H4 (cell line): ENCODE measurements at places on chromosomes 6 and 20.
A peak's percentile ranks its signal among the peaks of the same experiment; 100 is the strongest.

- no peak for DNase-seq
Measured at GRCh38 chr6:43127877-43128276, 43.2 kb upstream of the SRF start.

- peak; percentile 87 for DNase-seq
Measured at GRCh38 chr6:95087394-95088097, 489.8 kb upstream of the MANEA start.

GRCh38 chr6:4287811-4288244, 152.5 kb upstream of the ECI2 start:
- DNase-seq: no peak

- no peak for DNase-seq
Measured at GRCh38 chr20:59307270-59307669, 6.9 kb downstream of the EDN3 start.

GRCh38 chr6:44110005-44110676, 17.1 kb downstream of the MRPL14 start:
- DNase-seq: no peak

DNA sequence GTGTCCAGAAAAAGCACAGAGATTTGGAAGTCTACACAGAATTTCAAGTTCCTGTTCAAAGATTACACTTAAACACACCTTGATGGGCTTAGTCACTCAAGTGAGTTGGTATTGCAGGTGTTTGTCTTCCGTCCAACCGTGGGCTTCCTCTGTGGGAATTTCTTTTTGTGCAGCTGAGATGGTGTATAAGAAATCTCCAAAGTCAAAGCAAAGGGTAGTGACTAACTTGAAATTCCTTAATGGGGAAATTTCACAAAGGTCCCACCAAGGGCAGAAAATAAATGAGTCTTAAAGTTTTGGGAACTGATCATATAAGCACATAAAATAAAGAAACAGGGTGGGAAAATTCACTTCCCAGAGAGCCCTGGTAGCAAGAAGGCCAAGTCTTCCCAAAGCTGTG, 102.0 kb upstream of the TNFAIP3 start:
- no peak for DNase-seq

DNA sequence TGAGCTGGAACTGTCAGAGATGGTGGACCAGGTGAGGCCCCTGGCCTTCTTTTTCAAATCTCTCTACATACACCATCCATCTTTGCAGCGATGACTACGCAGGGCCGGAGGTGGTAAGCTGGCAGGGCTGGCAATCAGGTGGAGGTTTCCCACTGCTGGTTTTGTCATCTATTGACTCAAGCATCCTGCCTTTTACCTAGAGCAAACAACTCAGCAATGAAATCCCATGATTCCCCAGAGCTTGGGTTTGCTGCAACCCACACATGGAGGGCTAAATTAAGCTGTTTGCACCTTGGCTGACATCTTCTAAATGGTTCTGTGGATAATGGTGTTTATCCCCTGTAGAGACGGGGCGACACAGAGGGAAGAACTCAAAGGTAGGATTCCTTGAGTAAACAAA, 170.2 kb downstream of the SCP2D1 start:
- DNase-seq: no peak

GRCh38 chr6:70586114-70586513, 19.4 kb downstream of the SDHAF4 start:
- DNase-seq: no peak

GRCh38 chr20:58986968-58987517, 6.0 kb downstream of the NELFCD start:
- no peak for DNase-seq

- DNase-seq: no peak
Measured at GRCh38 chr20:32767418-32768198, 5.4 kb downstream of the DNMT3B start.

- no peak for DNase-seq
Measured at GRCh38 chr6:131762984-131763383, 44.8 kb upstream of the ENPP1 start.

DNA sequence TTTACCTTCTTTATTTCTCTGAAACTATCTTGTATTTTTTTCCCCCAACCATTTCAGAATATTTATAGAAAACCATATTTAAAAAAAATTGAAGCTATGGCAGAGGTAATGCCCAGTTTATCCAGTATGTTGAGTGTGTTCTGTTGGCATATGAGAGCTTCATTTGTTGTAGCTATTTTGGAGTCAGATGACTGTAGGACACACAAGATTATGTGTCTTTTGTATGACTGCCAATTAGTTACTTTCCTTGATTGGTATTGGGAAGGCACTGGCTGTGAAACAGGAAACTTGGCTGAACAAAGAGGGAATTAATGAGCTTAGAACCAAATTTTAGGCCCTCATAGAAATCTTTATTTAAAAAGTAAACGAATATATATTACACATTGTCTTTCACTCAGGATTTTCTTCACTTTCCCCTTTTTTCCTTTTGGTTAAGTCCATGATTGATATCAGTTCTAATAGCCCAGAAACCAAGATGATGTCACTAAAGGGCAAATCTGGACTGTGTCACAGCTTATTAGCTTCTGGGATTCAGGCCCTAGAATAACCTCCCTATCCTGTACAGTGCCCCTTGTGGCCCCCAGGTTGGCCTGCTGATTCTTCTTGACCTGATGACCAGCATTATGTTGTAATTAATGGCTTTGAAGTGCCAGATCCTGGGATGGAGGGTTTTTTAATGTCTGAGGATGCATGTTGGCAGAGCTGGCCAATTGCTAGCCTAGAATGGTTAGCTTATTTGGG, 10.1 kb downstream of the CDC5L start:
- no peak for DNase-seq

DNA sequence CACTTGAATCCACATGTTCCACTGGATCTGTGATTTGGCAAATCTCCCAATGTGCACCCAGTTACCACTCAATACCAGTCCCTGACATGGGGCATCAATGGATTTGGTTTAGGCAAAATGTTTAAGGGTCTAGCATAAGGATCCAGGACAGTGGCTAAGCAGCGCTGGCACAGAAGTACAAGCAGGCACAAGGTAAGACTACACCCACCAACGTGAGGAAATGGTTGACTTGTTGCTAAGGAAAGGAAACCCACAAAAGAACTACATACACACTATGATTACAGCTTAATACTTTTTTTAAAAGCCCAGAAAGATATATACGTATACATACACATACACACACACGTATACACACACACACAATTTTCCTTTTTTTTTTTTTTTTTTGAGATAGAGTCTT, 79.0 kb downstream of the DNAAF9 start:
- no peak for DNase-seq

DNA sequence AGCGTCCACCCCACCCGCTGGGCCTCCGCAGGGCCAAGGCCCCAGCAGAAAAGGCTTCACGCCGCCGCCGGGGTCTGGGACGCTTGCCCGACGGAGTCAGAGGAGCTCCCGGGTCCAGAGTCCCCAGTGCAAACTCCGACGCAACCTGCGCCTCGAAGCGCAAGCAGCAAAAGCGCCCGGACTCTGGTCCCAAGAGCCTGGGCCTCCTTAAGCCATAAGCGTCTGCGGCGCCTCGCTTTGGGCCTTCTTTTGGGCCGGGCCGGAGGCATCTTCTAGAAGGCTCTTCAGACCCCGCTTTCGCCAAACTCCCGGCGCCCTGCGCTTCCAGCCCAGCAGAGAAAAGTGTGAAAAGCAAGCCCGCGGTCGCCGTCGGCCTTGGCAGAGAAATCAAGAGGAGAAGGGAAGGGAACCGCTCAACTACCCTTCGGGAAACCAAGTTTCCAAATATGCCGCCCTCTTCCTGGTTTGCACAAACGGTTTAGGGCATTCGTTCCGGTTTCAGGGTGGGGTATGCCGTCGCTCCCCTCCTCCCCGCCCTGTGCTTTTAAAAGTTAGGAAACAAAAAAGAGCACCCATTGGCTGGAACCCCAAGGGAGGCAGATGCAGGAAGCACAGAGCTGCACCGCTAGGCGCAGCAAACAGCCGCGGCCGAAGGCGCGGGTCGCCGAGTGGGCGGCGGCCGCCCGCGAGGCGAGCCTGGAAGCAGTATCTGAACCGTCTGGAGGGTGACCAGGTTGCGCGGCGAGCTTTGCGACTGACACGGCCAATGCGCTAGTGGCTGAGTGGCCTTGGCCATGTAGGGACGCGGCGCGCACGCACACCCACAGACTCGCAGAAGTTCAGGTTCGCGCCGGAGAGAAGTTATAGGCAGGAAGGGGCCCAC, 1.2 kb downstream of the TBX18 start:
- no peak for DNase-seq

DNA sequence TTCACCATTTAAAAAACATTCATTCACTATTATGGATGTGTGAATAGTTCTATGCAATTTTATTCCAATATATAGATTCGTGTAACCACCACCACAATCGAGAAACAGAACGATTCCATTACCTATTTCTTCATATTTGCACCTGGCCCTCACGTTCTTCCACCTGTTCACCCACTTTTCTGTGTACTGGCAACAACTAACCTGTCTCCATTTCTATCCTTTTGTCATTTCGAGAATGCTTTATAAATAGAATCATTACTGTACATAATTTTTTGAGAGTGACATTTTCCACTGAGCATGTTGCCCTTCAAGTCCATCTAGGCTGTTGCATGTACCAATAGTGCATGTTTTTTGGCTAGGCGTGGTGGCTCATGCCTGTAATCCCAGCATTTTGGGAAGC, 23.2 kb upstream of the STX11 start:
- DNase-seq: no peak
